Lung (tissue), 17 donors: ENCODE measurements at places on chromosomes 6 and 20. TPM values are rescaled to one million over a fixed set of nuclear protein-coding genes. Genes with fewer than 3 reads are reported as not detected.

The NKX2-2 gene
- not detected for polyA plus RNA-seq

The CLVS2 gene
- not detected for polyA plus RNA-seq

The OPRL1 gene
- 3.1 TPM for polyA plus RNA-seq

The DEFB124 gene
- polyA plus RNA-seq, result not detected

The BANF2 gene
- polyA plus RNA-seq, result not detected

The THBS2 gene
- 5.5 TPM for polyA plus RNA-seq

- no peaks in the 10 kb centered on the region for H3K4me1 ChIP-seq
- H3K4me3 ChIP-seq, result no peak within 1 kb of the TSS
- H3K36me3 ChIP-seq, result no peaks in the 10 kb centered on the region
- H3K27ac ChIP-seq, result no peak within 1 kb of the TSS
- H3K27me3 ChIP-seq, result no peaks in the 10 kb centered on the region
- DNase-seq, result peak; percentile 80
These were observed at the start of gene ADGB for GRCh38 chr6:146598772-146599405. Gene ADGB, plus strand, starts transcription at chr6:146598972. Its CDS starts 69 bp downstream, at chr6:146599041.

- H3K4me3 ChIP-seq, result no peak overlapping the region
- H3K36me3 ChIP-seq, result no peaks in the 10 kb centered on the region
- H3K4me1 ChIP-seq, result no peaks in the 10 kb centered on the region
- no peak for DNase-seq
These were observed 59.5 kb downstream of the BFSP1 start for GRCh38 chr20:17471606-17472187.

DNA sequence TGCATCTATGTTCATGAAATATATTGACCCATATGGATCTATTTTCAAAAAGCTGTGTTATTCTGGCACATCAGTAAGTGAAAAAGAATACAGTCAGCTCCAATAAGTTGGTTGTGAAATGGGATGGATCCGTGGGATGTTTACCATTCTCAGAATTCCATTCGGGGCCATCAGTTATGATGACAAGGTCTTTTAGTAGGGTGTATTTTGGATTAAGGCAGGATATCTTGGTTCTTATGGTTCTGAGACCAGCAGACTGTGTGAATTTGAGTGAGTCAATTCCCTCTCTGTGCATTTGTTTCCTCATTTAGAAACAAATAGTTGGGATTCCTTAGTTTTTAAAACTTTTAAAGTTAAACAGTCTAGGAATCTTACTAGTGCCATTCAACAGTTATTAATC lies 287.4 kb downstream of the CD109 start:
- H3K4me1 ChIP-seq, result no peaks in the 10 kb centered on the region
- no peaks in the 10 kb centered on the region for H3K36me3 ChIP-seq
- H3K4me3 ChIP-seq, result no peak overlapping the region
- no peak overlapping the region for H3K27ac ChIP-seq
- no peak for DNase-seq

DNA sequence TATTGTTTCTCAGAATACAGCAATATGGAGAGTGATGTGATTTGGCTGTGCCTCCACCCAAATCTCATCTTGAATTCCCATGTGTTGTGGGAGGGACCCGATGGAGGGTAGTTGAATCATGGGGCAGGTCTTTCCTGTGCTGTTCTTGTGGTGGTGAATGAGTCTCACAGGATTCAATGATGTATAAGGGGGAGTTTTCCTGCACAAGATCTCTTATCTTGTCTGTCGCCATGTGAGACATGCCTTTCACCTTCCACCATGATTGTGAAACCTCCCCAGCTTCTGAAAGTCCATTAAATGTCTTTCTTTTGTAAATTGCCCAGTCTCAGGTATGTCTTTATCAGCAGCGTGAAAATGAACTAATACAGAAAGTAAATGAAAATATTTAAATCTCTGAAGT lies 234.8 kb upstream of the TENT5A start:
- no peaks in the 10 kb centered on the region for H3K27me3 ChIP-seq
- no peak overlapping the region for H3K4me3 ChIP-seq
- DNase-seq, result no peak
- H3K27ac ChIP-seq, result no peak overlapping the region
- H3K4me1 ChIP-seq, result no peaks in the 10 kb centered on the region

GRCh38 chr6:158672726-158673125 lies 22.9 kb downstream of the SYTL3 start:
- H3K36me3 ChIP-seq, result no peaks in the 10 kb centered on the region
- no peak overlapping the region for H3K4me3 ChIP-seq
- peaks cover 8% of the 10 kb centered on the region for H3K4me1 ChIP-seq
- H3K27ac ChIP-seq, result no peak overlapping the region
- DNase-seq, result no peak

- no peaks in the 10 kb centered on the region for H3K36me3 ChIP-seq
- H3K27ac ChIP-seq, result peak overlapping the region; percentile 39
- no peak overlapping the region for H3K4me3 ChIP-seq
- H3K4me1 ChIP-seq, result peaks cover 6% of the 10 kb centered on the region
- no peak for DNase-seq
- no peaks in the 10 kb centered on the region for H3K27me3 ChIP-seq
These were observed 93.0 kb downstream of the ADTRP start for GRCh38 chr6:11685481-11686093.

DNA sequence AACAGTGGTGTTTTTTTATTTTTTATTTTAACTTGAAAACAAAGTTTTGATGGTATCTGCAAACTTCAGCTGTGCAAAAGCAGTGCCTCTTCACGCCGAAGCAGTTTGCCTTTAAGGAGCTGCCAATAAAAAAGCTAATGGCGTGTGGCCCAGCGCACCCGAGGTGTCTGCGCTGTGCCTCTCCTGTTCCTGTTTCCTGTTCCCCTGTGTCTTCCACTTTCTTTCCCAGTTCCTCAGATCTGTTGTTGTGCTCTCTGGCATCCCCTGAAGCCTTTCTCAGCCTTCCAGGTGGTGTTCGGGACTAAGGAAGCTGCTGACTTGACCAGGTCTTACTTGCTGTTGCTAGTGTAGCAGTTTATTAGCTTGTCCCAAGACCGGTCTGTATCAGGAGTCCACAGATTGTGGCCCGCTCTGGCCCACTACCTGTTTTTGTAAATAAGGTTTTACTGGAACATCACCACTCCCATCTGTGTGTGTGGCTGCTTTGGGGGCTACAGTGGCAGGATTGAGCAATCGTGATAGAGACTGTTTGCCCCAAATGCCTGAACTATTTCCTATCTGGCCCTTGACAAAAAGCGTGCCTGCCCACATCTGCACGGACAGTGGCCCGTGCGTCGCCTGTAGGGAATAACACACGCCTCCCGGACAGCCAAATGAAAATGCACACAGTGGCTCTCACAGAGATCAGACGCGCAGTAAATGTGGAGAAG lies 178.3 kb downstream of the TMEM242 start:
- H3K4me1 ChIP-seq, result peaks cover 31% of the 10 kb centered on the region
- no peak overlapping the region for H3K4me3 ChIP-seq
- H3K27me3 ChIP-seq, result no peaks in the 10 kb centered on the region
- peak; percentile 81 for DNase-seq

GRCh38 chr6:51301962-51302361 lies 483.3 kb downstream of the TFAP2B start:
- H3K36me3 ChIP-seq, result no peaks in the 10 kb centered on the region
- H3K4me3 ChIP-seq, result no peak overlapping the region
- H3K27me3 ChIP-seq, result no peaks in the 10 kb centered on the region
- H3K27ac ChIP-seq, result no peak overlapping the region
- no peak for DNase-seq

DNA sequence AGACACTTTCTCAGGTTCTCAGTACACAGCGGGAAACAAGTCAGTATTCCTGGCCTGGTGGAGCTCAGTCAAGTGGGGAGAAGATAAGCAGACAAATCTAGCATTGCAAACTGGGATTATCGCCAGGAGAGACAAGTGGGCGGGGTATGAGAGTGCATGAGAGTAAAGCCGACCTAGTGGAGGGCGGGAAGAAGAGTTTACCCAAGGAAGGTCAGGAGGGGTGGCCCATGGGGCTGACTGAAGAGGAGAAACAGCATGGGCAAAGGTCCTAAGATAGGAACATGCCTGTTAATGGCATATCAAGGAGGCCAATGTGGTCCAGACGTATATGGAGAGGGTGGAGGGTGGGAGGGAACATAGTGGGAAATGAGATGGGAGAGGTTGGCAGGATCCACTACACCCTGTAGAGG lies 12.4 kb upstream of the CSNK2A1 start:
- peaks cover 10% of the 10 kb centered on the region for H3K27me3 ChIP-seq
- H3K4me3 ChIP-seq, result no peak overlapping the region
- H3K27ac ChIP-seq, result no peak overlapping the region
- DNase-seq, result no peak
- no peaks in the 10 kb centered on the region for H3K4me1 ChIP-seq

- H3K4me1 ChIP-seq, result no peaks in the 10 kb centered on the region
- no peak overlapping the region for H3K4me3 ChIP-seq
- no peaks in the 10 kb centered on the region for H3K27me3 ChIP-seq
- H3K27ac ChIP-seq, result no peak overlapping the region
- no peak for DNase-seq
- H3K36me3 ChIP-seq, result no peaks in the 10 kb centered on the region
These were observed 523.7 kb upstream of the SLC35B3 start for GRCh38 chr6:8958894-8959511.

DNA sequence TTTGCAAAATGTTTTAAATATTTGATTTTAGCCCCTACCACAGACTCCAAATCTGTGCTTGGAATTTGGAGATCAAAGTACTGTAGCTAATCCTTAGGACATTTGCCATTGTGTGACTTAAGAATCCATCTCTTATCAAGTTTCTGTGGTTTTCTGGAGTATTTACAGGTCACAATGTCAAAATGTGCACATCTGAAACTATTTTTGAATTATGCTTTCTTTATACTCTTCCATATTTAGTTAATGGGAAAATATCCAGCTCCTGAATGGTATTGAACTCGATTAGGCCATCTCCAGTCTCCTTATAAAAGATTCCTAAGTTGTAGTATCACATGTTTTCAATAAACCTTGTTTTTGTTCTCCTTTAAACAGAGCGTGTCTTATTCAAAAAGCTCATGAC lies 162.5 kb downstream of the KHDC1L start:
- no peaks in the 10 kb centered on the region for H3K4me1 ChIP-seq
- no peaks in the 10 kb centered on the region for H3K36me3 ChIP-seq
- no peak overlapping the region for H3K4me3 ChIP-seq
- no peak overlapping the region for H3K27ac ChIP-seq
- no peak for DNase-seq

DNA sequence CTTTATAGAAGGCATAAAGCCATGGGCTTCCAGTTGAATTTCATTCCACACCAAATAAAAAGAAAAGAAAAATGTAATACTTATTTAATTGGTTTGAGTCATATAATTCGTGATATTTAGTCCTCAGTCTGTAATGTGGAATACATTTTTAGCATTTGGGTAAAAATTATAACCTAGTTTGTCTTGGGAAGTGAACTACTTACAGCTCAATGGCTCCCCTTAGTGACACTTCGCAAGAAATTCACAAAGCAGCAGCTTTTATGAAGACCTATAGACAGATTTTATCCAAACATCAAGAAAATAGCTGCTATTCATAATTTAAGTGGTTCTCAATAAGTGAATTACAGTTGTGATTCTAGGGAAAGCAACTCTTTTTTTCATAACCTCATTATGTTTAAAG lies 72.1 kb downstream of the RSPO3 start:
- DNase-seq, result peak; percentile 65
- H3K27me3 ChIP-seq, result no peaks in the 10 kb centered on the region
- no peaks in the 10 kb centered on the region for H3K36me3 ChIP-seq
- no peaks in the 10 kb centered on the region for H3K4me1 ChIP-seq

GRCh38 chr6:89252907-89253306 lies 35.7 kb upstream of the GABRR1 start:
- DNase-seq, result no peak
- no peak overlapping the region for H3K27ac ChIP-seq
- no peaks in the 10 kb centered on the region for H3K4me1 ChIP-seq
- no peaks in the 10 kb centered on the region for H3K36me3 ChIP-seq
- H3K4me3 ChIP-seq, result no peak overlapping the region
- no peaks in the 10 kb centered on the region for H3K27me3 ChIP-seq

DNA sequence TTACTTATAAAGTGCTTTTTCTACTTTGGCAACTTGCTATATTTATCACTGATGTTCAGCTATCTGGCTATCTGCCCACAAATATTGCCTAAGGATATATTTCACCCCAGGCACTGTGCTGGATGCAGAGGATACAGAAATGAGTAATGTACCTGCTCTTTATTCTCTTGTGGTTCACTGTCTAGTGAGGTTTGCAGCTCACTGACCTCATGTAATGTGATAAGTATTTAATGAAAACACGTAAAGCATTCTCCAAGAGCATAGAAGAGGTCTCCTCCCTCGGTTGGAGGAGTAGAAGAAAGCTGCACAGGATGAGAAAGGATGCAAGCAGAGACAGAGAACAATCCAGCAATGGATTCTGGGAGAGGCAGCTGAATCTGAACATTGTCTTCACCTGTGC lies 610.7 kb downstream of the CBLN4 start:
- no peaks in the 10 kb centered on the region for H3K36me3 ChIP-seq
- no peaks in the 10 kb centered on the region for H3K27me3 ChIP-seq
- no peak for DNase-seq
- H3K4me3 ChIP-seq, result no peak overlapping the region
- H3K27ac ChIP-seq, result no peak overlapping the region
- H3K4me1 ChIP-seq, result no peaks in the 10 kb centered on the region

GRCh38 chr6:142892254-142893021 lies 52.5 kb downstream of the HIVEP2 start:
- no peaks in the 10 kb centered on the region for H3K36me3 ChIP-seq
- no peak overlapping the region for H3K27ac ChIP-seq
- no peak overlapping the region for H3K4me3 ChIP-seq
- H3K27me3 ChIP-seq, result no peaks in the 10 kb centered on the region
- peaks cover 3% of the 10 kb centered on the region for H3K4me1 ChIP-seq

GRCh38 chr6:152167641-152168603 lies 360.4 kb downstream of the ESR1 start:
- no peaks in the 10 kb centered on the region for H3K4me1 ChIP-seq
- no peak for DNase-seq
- no peak overlapping the region for H3K4me3 ChIP-seq
- no peak overlapping the region for H3K27ac ChIP-seq
- no peaks in the 10 kb centered on the region for H3K27me3 ChIP-seq

DNA sequence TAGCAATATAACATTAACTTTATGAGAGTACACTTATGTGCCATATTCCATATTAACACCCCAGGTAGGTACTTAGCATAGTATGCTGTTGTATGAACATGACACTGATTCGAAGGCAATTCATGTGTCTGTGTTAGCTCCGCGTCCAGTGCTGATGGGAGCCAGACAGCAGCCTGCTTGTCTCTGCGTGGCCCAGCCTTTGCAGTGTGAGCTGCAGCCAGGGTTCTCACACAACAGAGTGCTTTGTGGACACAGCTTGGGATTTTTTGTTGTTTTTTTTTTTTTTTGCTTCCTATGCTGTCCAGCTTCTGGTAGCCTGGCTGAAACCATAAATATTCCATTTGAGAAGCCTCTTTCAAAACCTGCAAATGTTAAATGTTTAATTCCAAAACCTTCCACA lies 350.9 kb downstream of the SMOC2 start:
- H3K4me1 ChIP-seq, result no peaks in the 10 kb centered on the region
- no peak overlapping the region for H3K27ac ChIP-seq
- H3K36me3 ChIP-seq, result no peaks in the 10 kb centered on the region
- DNase-seq, result no peak
- H3K4me3 ChIP-seq, result no peak overlapping the region
